ENCODE measurements at places on chromosomes 3 and 15.
A peak's percentile ranks its signal among the peaks of the same experiment; 100 is the strongest.

DNA sequence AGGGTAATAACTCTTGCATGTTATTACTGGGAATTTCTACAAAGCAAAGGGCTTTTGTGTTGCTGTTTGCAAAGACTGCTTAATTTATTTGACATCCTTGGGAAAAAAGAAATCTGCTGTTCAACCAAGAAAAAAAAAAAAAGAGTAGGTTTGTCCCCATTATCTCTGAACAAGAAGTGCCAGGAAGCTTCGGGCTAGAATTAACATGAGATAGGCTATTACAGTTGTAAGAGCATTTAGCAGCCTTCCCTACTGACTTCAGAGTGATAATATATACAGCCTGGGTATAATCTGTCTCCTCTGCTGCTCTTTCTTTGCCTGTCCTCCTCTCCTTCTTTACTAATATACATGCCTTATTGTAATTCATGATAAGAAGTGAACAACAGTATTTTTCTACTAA, 23.3 kb upstream of the CHMP2B start:
- no peak for DNase-seq

DNA sequence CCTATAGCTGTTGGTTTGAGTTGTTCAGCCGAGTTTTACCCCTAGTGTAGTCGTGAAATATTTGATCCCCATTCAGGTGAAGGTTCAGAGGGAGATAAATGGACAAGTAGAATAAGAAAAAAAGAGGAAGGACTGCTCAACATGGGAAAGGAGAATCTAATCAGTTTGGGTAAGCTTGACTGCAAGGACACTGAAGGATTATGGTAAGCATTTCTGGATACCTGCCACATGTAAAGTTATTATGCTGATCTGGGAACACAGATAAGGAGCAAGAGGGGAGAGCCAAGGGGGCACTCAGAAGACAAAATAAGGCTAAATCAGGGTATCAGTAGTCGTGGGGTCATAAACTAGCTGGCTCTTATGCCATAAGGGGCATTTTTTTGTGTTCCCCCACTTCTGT, 49.9 kb downstream of the TFG start:
- no peak for DNase-seq

GRCh38 chr3:110806924-110807323, 264.7 kb upstream of the NECTIN3 start:
- no peak for DNase-seq

DNA sequence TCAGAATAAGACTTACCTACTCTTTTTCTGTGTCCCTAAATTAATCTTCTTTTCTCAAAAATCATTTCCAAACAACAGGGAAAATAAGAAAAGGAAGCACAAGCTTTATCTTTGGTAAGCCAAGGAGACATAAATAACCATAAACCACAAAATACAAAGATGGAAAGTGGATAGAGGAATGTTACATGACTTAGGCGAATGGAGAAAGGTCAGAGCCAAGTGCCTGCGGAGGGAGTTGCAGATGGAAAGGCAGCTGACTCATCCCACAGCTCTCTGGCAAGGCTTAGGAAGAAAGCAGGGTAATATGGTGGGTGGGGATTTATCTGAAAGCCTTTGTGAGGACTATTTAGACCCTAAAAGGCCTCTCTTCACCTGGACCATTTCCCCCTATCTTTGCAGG, 72.8 kb downstream of the GALK2 start:
- no peak for DNase-seq

DNA sequence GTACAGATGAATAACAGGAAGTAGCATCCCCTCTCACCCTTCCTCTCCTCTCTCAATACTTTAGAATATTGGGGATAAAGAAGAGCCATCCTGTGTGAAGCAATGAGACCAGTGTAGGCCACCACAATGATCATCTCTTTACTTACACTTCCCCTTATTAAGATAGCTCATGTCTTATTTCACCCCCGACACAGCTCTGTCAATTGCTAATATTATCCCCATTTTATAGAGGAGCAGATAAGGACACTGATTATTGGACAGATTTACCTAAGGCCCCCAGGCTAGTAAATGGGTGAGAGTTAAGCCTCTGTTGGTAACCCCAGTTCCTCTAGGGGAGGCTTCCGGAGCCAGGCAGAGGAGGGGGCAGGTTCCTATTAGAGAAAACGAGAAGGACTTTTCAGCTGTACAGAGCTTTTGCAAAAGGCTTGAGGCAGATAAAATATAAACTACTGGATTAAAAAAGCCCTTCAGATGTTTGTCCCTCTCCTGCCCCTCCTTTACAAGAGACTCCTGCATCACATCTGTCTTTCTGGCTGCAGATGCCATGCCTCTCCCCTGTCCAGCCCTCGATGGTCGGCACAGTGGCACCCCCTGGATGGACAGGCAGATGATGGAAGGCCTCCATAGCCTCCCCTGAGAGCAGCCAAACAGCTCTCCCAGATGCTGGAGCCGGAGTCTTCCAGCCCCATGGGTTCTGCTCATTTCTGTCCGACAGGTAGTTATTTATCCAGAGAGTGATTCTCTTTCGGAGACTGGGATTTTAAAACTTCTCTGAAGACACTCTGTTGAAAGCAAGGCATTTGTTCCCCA, 49.4 kb upstream of the LCTL start:
- DNase-seq: peak; percentile 69

DNA sequence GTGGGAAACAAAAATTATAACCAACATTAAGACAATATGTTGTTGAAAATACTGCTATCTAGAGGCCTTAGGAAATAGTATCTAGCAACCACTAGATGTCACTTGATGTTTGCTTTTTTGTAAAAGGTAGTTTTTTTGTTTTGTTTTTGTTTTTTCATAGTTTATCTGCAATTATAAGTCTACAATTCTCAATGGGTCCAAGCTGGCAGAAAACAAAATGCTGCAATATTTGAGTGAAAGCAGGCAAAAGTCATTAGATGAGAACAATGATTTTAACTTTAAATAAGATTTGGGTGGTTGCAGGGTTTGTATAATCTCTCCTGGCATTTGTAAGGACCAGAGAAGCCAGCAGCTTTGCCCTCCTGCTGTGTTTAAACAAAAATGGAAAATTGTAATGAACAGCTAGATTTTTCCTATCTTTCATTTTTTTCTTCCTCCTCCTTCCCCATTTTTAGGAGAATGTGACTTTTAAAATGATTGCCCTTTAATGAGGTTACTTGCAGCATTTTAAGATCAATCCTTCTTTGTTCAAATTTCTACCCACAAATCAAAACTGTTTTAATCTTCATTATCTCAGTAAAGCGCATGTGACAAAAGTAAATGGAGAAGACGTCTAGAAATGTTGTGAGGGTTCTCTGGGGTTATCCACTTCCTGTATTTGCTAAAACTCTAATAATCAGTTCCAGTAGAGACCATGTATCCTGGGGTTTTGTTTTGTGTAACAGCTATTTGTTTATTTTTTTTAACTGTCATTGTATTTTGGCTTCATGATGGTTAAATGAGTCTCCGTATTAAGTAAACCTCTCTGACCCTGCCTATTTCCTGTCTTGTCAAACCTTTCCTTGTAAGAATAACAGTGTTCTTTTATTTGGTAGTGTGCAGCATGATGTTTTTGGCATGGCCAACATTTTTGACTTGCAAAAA, 27.3 kb downstream of the DUT start:
- no peak for DNase-seq

- peak; percentile 86 for DNase-seq
Measured at GRCh38 chr15:38084289-38084688, 149.8 kb downstream of the TMCO5A start.

GRCh38 chr3:148510116-148510515, 187.6 kb upstream of the AGTR1 start:
- DNase-seq: no peak

DNA sequence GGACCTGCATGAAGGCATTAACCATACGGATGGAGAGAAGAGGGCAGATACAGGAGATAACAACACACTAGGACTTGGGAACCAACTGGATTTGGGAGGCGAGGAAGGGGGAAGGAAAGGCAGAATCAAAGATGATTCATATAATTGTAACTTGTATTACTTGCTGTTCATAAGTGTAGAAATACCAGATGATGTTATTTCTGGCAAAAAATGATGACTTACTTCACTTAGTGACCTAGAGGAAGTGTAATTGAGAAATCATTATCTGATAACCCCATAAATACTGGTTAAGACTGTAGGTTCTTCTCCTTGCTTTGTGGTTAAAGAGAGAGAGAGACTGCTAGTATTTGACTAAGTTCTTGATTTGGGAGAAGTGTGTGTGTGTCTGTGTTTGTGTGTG, 50.5 kb upstream of the GK5 start:
- peak; percentile 74 for DNase-seq

DNA sequence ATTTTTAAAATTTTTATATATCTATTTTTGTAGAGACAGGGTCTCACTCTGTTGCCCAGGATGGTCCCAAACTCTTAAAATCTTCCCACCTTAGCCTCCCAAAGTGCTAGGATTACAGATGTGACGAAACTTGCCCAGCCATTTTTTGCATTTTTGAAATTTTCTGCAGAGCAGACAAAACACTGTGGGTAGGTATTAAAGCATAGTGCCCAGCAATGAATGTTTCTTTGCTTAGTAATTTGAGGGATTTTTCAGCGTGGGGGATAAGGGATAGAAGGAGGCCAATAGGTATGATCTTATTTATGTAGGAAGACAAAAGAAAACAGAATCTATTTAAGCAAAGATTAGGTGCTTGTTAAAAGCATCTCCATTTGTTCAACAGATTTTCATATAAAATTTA, 446.8 kb upstream of the DPH6 start:
- DNase-seq: no peak

GRCh38 chr3:186060222-186060621, 48.7 kb downstream of the ETV5 start:
- no peak for DNase-seq

DNA sequence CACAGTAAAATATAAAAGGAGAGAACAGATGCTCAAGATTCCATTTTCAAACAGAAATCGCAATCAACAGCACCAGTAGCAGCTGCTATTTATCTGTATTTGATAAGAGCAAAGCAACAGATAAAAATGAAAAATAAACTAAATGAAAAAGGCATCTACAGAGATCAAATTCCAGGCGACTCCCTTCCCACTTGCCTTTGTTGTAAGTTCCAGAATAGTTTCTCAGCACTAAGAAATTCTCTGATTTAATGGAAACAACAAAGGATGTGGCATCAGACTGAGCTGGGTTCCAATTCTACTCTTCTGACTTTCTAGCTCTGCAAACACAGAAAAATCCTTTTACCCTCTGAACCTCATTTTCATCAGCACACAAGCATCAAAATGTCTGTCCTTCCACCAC, 110.8 kb upstream of the MME start:
- no peak for DNase-seq

DNA sequence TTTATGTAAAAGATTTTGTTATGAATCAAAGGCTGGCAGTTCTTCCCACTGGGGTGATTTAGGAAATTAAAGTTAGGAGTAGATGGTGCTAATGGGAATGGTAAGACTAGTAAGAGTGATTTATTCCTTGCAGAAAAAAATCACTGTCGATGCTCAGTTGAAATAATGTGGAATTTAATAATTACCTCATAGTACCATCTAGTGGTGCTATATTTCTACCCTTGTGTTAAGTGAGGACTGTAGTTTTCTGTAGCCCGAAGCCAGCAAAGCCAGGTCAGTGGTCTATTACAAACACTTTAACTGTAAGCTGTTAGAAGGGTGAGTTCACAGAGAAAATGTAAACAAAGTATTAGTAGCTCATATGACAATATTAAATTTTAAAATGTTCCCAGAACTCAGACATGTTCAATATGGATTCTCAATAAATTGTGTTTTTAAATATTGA, 39.5 kb upstream of the GOLGA8J start:
- DNase-seq: no peak

GRCh38 chr3:78497021-78497420, 1270.8 kb downstream of the ROBO1 start:
- DNase-seq: no peak

- peak; percentile 10 for DNase-seq
Measured at GRCh38 chr3:24154013-24154695, 209.1 kb downstream of the NR1D2 start.

- no peak for DNase-seq
Measured at GRCh38 chr15:80003934-80004472, 33.0 kb upstream of the BCL2A1 start.

- DNase-seq: peak; percentile 71
Measured at GRCh38 chr3:12479919-12480427, 4.3 kb upstream of the TSEN2 start.

- DNase-seq: no peak
Measured at GRCh38 chr3:24578324-24578723, 83.7 kb upstream of the THRB start.

GRCh38 chr3:133192363-133192945, 154.3 kb downstream of the TMEM108 start:
- no peak for DNase-seq

DNA sequence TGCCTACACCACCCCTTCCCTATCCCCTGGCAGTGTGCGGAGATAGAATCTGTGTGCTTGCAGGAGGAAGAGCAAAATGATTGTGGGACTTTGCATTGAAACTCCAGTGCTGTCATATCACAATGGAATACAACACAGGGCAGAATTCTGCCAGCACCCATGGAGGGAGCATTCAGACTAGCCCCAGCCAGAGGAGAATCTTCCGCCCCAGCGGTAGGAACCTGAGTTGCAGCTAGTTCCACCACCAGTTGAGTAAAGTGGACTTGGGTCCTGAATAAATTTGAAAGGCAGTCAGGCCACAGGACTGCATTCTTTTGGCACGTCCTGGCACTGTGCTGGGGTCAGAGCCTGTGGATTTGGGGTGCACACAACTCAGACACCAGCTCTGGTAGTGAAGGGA, 27.5 kb downstream of the NCBP2 start:
- DNase-seq: no peak

DNA sequence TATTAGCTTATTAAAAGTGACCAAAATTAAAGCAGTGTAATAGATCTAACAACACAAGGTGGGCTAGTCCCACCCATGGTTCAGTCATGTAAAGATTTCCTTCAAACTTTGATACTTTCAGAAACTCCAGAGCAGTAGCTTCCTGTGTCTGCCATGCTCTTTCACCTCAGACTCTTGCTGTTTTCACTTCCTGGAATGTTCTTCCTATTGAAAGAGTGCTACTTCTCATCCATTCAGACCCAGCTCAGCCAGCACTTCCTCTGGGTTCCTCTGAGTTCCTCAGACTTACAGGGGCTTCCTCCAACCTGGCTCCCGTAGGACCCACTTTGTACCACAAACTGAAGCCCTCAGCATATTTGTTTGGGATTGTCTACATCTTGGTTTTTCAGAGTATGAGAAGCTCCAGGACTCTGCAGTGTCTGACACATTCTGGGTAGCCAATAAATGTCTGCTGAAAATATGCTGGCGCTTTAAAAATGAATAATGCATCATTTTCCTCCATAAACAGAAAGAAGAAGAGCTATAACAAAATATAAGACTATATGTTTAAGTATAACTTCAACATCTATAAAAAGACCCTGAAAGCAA, 18.0 kb downstream of the NCEH1 start:
- peak; percentile 65 for DNase-seq

GRCh38 chr15:96343113-96344059, 12.9 kb downstream of the NR2F2 start:
- no peak for DNase-seq

- no peak for DNase-seq
Measured at GRCh38 chr15:40002295-40002694, 36.7 kb downstream of the SRP14 start.

GRCh38 chr15:86863226-86863915, 783.7 kb downstream of the AGBL1 start:
- DNase-seq: no peak

GRCh38 chr15:69974321-69974720, 123.4 kb downstream of the TLE3 start:
- DNase-seq: no peak
